ENCODE measurements at places on chromosomes 12 and 14.

DNA sequence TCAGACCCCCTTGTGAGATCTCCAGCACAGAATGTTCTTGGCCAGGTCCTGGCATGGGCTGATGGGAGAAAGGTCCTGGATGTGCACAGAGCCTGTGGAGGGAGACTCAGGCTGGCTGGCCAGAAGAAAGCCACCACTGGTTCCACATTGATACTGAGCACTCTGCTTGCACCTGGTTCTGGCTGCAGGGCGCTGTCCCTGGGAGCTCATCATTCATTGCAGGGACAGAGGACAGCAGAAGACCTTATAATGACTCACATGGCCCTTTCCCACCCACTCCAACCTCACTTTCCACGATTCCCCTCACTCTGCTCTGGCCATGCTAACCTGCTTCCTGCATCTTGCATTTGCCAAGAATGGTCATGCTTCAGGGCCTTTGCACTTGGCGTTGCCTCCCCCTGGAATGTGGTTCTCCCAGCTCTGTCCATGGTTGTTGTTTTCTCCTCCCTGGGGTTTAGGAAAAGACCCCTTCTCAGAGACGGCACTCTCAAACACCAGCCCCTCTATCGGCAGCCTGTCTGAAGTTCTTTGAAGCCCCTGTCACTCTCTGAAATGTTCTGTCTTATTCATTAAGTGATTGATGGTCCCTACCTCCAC lies 10.3 kb downstream of the KRT7 start:
- DNase-seq: no peak

DNA sequence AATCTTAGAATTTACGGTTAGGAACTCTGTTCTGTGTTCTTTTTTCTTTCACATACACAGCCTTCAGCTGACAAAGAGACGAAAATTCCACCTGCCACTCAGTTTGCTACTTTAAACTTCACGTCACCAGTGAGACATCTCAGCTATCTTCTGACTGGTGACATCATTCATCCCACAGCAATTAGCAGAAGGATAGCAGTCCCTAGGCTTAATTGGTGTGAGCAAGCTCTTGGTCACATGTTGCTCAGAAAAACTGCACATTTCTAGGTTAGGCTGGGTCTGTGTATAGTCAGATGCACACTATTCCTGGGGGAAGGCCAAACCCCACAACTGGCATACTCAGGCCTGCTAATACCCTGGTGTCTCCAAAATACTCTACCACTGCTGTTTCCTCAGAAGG lies 23.9 kb downstream of the SLC7A7 start:
- DNase-seq: no peak

DNA sequence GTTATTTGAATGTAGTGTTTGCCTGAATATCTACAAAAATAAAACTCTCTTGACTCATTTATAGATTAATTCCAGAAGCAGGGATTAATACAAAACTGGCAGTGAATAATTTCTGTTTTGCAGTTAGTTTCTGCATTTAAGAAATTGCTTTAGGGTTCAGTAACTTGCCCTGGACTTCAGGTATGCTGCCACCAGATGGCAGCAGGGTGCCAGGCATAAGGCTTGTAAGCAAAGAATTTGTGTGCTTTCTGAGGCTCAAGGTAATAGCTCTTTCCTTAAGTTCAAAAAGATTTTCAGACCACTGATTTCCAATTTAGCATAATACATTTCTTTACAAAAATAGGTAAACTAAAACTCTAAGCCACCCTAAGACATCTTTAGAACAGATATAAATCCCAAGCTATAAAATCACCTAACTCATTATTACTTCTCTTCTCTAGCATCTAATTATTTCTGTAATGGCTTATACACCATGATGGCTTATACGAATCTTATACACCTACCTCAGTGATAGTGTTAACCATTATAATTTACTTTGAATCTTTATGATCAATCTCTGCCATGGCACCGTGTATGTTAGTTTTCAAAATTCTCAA lies 398.3 kb downstream of the APAF1 start:
- DNase-seq: peak; percentile 82

DNA sequence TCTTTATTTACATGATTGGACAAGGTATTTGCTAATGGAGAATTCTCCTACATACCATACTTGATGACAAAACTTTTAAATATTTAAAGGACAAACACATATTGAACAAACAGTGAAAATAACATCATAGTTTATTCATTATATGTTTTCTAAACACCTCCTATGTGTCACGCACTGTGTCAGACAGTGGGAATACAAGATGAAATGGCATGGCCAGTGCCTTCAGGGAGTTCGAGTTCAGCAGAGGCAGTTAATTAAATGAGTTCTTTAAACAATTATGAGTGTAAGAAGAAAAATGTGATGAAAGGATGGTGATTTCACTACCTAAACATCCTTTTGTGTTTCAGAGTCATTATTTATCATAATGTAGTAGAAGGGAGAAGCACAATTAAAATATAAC lies 159.8 kb downstream of the KCNH5 start:
- DNase-seq: no peak

DNA sequence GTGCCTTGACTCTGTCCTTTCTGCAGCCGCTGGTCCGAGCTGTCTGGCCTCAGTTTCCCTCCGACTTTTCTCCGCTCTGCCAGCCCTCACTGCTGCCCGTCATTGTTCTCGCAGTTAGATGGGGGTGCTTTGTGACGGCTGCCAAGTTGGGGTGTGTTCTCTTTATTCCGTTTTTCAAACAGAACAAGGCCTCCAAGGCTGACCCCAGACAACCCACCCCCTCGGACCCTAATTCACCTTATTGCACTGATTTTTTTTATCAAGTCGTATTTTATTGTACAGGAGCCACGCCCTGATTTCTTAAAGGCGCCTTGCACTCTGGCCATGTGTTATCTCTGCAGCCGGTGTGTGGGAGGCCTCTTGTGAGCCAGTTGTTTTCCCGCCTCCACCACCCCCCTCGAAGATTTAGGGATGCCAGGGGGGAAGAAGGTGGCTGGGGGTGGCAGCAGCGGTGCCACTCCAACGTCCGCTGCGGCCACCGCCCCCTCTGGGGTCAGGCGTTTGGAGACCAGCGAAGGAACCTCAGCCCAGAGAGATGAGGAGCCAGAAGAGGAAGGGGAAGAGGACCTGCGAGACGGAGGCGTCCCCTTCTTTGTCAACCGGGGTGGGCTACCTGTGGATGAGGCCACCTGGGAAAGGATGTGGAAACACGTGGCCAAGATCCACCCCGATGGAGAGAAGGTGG lies 1.3 kb downstream of the VASH1 start:
- peak; percentile 17 for DNase-seq

DNA sequence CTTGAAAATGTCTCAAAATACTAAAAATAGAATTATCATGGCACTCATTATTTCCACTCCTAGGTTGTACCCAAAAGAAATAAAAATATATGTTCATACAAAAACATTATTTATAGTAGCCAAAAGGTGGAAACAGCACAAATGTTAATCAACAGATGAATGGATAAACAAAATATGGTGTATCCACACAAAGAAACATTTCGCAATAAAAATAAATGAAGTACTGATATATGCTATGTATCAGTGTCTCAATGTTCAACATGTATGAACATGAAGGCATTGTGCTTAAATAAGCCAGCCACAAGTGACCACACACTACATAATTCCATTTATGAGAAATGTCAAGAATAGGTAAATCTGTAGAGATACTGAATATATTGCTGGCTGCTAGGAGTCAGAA lies 40.9 kb downstream of the FOXG1 start:
- no peak for DNase-seq

DNA sequence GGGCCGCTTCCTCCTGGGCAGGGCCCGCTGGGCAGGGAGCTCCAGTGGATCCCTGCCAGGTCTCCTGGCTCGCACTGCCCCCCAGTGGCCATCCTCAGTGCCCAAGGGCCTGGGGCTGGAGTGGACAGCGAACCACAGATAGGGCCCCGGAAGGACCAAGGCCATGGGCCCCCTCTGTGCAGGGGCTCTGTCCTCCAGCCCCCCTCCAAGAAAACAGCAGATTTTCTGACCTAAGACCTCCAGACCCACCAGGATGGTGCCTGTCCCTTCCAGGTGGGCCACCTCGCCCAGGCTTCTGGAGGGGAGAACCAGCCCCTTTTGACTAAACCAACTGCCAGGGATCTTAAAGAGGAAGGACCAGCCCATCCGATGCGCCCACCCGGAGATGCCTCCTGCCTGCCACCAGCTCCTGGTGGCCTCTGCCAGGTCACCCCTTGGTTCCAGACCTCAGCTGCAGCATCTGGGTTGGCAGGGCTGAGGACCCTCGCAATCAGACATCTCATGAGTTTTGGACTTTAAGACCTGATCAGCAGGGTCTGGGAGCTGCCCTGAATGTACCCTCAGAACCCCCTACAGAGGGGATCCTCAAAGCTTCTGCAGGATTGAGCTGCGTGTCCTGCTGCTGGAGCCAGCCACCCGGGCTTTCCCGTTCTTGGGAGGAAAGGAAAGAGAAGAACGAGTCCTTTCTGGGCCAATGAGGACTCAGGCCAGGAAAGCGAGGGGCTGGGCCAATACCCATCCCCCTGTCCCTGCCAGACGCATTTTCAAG lies 325.8 kb upstream of the DIO3 start:
- DNase-seq: peak; percentile 43

DNA sequence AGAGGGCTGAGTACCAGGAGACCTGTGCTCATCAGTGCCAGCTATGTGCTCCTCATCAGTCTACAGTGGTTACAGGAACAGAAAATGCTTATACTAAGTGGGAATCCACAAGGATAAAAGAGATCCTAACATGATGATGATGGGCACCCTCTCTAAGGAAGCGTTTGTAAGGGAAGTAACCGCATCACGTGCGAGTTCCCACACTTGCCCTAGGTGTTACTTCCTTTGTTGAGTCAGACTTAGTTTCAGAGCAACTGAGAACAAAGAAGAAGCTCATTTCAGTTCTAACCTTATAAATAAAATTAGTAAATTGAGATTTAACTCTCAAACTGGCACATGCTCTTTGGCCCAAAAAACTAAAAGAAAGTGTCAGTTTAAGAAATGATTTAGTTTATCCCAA lies 956.4 kb upstream of the TMEM132C start:
- DNase-seq: no peak

GRCh38 chr12:82225871-82226270 lies 132.3 kb downstream of the CCDC59 start:
- no peak for DNase-seq

- no peak for DNase-seq
Measured at GRCh38 chr14:99750746-99751450, 42.3 kb upstream of the EML1 start.

DNA sequence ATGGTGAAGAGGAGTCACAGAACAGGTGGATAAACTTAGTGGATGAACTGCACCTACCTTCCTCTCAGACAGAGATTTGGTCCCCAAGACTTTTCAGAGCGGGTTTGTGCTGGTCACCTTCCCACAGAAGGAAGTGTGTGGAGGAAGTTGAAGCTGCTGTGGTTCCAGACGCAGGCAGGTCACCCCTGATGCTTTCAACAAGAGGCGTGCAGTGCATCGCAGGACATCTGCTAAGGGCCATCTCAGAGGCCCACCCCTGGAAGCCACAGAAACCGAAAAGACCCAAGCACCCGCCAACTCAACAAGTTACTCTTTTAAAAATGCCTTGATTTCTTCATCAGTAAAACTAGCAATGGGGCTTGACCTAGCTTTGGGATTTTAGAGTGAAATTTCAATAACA lies 1.0 kb upstream of the GPX2 start:
- no peak for DNase-seq

DNA sequence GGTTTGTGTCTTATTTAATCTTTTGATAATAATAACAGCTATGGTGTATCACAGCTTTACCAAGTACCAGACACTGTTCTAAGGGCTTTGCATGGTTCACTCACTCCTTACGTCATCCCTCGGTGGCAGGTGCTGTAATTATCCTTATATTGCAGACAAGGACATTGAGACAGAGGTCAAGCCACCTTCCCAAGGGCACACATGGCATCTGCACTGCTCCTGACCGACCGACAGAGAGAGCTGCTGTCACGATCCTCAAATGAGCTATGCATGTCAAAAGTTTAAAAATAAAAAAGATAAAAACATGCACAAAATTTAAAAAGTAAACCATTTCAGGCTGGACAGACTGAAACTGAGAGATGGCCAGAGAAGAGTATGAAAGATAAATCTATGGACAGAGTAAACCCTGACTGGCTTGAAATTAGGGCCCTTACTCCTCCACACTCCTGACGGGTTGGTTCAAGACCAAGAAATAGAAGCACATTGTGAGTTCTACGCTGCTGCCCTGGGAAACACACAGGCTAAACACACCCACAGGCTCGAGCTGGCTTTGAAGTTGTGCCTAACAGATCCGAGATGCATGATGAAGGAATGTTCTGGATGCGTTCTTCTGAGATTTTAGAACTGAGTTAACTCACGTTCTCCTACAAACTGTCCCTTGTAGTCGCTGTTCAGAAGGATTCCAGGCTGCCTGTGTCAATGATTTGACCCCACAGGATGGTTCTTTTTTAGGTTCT lies 268.7 kb downstream of the ZFP36L1 start:
- DNase-seq: no peak

- no peak for DNase-seq
Measured at GRCh38 chr14:87397499-87397898, 595.5 kb downstream of the GALC start.

DNA sequence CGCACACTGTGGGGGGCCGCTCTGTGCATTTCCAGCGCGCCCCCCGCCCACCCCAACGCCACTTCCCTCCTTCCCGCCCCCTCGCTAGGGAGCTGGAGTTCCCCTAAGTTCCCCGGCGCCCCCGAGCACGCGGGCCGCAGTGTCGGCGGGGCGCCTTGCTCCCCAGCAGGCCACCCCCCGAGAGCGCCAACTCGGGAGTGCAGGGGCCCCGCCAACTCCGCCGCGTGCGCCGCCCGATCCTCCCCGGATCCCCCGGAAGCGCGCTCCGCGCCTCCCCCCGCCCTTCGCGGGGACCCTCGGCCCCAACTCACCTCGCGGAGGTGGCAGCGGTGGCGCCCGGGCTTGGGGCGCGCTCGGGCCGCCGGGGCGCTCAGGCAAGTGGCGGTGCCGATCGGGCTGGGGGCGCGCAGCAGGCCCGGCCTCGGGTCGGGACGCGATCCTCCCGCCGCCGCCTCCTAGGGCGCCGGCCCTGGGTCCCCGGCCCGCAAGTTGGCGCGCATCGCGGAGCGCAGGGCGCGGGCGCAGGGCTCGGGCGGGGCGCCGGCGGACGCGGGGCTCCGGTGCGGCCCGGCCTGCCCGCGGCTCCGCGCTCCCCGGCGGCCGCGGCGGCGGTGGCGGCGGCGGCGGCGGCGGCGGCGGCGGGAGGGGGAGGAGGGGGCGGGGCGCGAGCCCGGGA lies at the start of gene NCOR2:
NCOR2 (minus strand) TSS at position 616 of the 676 bp plus-strand sequence. CDS start 72,361 bp downstream, outside the sequence.
- no peak for DNase-seq
